ENCODE measurements at places on chromosomes 5 and 9.

DNA sequence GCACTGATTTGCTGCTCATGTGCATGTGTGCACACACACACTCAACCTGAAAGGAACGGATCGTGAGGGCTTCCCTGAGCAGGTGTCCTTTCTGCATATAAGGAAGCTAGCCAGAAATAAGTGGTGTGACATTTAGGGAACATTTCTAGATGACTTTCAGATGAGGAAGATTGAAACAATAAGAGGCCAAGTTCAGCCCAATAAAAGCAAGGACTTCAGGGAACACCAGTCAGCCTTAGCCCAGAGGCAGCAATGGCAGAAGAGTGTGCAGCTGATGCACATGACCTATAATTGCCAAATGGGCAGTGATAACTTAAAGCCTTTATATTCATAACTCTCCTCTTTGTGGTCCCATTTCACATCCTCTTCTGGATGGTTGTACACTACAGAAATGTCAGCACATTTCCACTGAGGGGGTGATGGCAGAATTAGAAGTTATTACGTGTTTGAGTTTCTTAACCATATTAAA is 255.5 kb downstream of the TRIM32 start:
- H3K4me3 ChIP-seq: no peak overlapping the region
- no peaks in the 10 kb centered on the region for H3K36me3 ChIP-seq
- no peaks in the 10 kb centered on the region for H3K4me1 ChIP-seq

GRCh38 chr5:91106842-91107511 is 276.1 kb downstream of the ARRDC3 start:
- no peak overlapping the region for H3K27ac ChIP-seq
- H3K4me3 ChIP-seq: no peak overlapping the region
- H3K27me3 ChIP-seq: no peaks in the 10 kb centered on the region

DNA sequence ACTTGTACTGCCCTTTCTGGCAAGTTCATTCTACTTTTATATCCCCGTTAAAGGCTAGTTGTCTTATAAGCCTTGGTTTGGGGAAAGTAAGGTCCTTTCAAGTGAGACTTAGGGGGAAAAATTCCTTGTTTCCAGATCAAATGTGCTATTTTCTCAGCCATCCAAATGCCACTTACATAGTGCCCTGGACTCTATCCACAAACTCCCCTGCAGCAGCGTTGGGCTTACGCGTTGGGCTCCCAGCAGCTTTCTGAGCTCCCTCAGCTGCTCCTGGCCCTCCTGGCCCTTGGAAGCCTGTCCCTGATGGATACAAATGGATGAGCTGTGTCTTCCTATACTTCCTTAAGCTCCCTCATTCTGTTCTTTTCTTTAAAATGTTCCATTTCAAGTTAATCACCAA is 279.2 kb upstream of the PANK3 start:
- H3K27ac ChIP-seq: no peak overlapping the region
- H3K27me3 ChIP-seq: peaks cover 8% of the 10 kb centered on the region
- no peak overlapping the region for H3K4me3 ChIP-seq
- H3K36me3 ChIP-seq: no peaks in the 10 kb centered on the region
- no peak for DNase-seq
- H3K4me1 ChIP-seq: no peaks in the 10 kb centered on the region

- H3K27me3 ChIP-seq: peaks cover 3% of the 10 kb centered on the region
- DNase-seq: no peak
- H3K4me3 ChIP-seq: no peak overlapping the region
- H3K27ac ChIP-seq: no peak overlapping the region
- no peaks in the 10 kb centered on the region for H3K4me1 ChIP-seq
These were observed 254.6 kb downstream of the AOPEP start for GRCh38 chr9:94980947-94981722.
